Smooth muscle cell of the brain vasculature (primary cell): ENCODE measurements at places on chromosomes 16 and 17.

- DNase-seq: no peak
Measured at GRCh38 chr16:57890752-57891111, 80.2 kb downstream of the CNGB1 start.

- no peak for DNase-seq
Measured at GRCh38 chr17:50194934-50195865, 6.2 kb downstream of the COL1A1 start.

- DNase-seq: peak; percentile 31
Measured at GRCh38 chr17:67289181-67289876, 44.3 kb upstream of the HELZ start.

GRCh38 chr16:68233085-68233834 lies 2.7 kb downstream of the ESRP2 start:
- no peak for DNase-seq

- no peak for DNase-seq
Measured at GRCh38 chr16:54049591-54050458, 236.8 kb downstream of the IRX3 start.

- no peak for DNase-seq
Measured at GRCh38 chr17:33686171-33686570, 393.1 kb upstream of the ASIC2 start.

- no peak for DNase-seq
Measured at GRCh38 chr16:8417145-8417544, 173.2 kb downstream of the TMEM114 start.

- no peak for DNase-seq
Measured at GRCh38 chr17:72392056-72393010, 271.5 kb downstream of the SOX9 start.

DNA sequence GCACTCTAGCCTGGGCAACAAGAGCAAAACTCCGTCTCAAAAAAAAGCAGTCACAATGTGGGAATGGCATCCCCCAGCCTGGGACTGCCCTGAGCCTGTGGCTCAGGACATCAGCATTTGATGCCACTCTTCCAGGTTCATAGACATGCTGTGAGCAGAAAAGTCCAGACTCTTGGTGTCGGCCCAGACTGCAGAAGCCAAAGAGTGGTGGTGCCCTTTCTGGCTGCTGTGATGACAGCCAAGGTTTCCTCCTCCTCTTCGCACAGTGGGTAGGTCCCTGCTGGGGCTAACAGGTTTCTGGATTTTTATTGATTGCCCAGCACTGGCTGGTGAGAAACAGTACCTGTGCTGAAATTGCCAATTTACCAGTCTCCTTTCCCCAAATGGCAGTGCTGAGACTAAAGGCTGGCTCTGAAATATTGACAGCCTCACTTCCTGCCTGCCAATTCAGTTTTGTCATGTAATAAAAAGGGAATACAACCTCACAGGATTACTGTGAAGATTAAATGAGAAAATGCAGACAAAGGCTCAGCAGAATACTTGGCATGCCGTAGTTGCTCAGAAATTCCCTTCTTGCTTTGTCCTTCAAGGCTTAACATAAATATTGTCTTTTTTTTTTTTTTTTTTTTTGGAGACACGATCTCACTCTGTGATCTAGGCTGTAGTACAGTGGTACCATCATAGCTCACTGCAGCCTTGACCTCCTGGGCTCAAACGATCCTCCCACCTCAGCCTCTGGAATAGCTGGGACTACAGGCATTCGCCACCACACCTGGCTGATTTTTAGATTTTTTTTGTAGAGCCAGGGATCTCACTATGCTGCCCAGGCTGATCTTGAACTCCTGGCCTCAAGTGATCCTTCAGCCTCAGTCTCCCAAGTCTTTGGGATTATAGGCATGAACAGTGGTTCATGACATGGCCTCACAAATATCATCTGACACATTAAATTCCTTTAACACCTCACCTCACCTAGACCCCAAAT lies 15.5 kb upstream of the UBE2G1 start:
- DNase-seq: no peak

DNA sequence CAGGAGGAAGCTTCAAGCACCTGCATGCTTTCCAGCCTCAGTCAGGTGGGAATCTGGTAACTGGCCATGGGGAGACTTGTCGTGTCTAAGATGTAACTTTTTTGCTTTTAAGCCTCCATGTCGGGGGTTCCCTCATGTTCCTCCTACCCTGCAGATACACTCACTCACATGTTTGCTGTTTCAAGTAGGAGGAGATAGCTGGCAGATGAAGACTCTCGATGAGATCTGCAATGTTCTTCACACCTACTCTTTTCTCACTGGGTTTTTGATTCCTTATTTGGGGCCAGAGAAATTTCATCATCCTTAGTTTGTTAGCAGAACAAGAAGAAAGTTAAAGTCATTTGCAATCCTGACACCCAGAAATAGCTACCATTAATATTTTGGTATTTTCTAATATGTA lies 24.7 kb downstream of the UTP4 start:
- no peak for DNase-seq

DNA sequence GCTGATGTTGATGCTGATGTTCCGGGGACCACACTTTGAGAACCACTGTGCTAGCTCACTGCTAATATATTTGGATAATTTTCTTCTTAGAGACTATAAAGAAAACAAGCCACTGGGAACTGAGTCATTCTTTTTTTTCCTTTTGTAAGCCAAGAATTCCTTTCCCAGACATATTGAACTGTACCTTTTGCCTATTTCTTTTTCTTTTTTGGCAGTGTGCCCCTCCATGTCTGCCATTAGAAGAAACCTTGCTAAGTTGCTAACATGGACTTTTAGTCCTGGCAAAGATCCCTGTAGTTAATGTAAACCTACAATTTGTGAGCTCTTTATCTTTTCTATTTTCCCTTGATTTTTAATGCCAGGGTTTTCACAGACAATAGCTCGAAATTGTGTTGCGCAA lies 17.3 kb upstream of the ERCC4 start:
- DNase-seq: no peak

DNA sequence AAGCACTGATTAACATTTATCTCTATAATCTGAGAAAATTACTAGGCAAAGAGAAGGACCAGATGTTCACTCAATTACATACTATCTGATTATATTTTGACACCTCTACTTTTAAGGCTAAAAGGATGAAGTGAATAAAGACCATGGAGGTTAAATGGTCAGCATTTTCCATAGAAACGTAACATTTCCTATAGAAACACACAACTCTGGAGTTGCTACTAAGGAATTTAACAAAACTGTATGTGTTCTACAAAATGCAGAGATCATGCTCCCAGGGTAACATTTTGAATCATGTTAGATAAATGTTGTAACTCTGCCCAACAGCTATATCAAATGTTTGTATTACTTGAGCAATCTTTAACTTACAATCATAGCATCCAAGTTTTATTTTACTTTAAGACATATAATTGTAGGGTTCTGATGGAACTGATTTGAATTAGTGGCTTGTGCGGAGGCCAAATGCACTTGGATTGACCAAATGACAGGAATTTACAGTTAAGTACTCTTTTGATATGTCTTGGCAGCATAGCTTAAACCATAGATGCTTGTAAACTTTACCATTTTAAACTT lies 97.7 kb downstream of the RPGRIP1L start:
- no peak for DNase-seq

DNA sequence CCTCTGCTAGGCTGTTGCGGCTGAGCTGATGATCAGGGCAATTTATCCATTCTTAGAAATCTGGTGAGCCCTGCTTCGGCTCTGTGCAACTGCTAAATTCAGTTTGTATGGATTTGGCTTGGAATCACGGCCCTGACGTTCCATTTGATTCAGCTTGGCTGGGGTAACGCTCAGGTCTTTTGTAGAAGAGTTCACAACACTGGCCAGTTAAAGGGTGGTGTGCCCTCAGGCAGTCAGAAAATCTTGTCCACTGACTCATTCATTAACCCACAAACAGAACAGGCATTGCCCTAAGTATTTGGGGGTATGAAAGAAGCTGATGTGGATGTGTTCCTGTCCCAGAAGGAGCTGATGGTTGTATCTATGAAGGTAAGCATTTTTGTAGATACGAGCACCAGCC lies 53.9 kb downstream of the GNAO1 start:
- DNase-seq: no peak

DNA sequence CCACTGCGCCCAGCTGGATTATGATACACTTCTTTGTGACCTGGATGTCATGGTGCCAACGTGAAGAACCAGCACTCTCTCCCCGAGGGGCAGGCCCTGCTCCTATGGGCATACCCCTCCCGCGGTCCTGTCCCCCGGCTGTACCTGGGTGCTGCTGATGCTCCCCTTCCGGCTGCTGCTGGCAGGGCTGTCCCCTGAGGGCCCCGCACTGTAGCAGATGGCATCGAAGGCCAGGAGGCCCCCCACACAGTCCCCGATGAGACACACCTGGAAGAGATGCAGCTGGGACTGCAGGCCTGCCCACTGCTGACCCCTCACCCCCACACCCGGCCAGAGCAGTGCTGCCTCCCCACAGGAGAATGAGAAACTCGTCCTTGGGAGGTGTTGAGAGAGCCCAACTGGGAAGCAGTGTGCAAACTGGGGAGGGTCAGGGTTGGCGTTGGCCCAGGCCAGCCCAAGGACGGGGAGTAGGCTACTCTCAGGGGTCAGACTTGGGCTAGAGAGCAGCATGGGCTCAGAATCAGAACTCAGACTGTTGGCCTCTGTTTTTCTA lies 33.7 kb downstream of the PIMREG start:
- no peak for DNase-seq

- DNase-seq: no peak
Measured at GRCh38 chr17:4598776-4599504, 14.6 kb downstream of the SMTNL2 start.

- DNase-seq: no peak
Measured at GRCh38 chr16:89039756-89040155, 53.9 kb upstream of the ACSF3 start.

- DNase-seq: no peak
Measured at GRCh38 chr17:61532826-61533225, 58.2 kb downstream of the NACA2 start.

DNA sequence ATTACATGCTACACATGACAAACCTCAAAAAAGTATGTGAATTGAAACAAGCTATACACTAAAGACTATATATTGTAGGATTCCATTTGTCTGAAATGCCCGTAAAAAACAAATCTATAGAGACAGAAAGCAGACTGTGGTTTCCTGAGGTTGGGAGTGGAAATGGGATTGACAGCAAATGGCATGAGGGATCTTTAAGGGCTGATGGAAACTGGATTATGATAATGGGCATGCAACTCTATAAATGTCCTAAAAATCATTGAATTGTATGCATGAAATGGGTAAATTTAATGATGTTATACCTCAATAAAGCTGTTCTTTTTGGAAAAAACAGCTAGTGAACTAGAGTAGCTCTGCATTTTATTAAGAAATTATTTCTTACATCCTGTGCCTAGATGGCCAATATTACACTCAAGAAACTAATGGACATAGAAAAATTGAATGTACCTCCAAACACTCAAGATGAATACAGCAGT lies 416 bp upstream of the ANKS4B start:
- no peak for DNase-seq

DNA sequence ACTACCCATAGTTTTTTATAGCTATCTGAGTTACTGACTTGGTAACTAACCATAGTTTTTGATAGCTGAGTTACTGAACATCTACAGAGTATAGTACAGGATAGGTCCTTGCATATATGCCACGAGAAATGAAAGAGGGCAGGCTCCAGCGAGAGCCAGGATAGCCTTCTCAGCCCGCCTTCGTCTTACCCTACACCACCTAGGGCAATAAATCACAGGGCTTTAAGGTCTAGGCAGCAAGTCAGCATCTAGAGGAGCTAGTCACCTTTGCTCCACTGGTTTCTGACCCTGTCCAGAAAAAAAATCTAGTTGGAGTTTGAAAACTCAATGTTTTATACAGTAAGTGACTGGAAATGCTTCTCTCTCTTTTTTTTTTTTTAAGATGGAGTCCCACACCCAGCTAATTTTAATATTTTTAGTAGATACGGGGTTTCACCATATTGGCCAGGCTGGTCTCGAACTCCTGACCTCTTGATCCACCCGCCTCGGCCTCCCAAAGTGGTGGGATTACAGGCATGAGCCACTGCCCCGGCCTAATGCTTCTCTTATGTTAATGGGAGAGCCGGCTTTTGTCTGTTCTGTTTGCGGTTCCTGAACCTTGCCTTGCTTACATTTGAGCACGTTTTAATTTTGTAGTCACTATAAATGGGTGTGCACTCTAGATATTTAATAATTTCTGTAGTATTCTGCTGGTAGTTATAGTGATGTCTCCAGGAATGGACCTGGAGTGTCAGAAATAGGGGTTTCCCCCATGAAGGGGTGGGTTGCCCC lies 2.8 kb downstream of the BFAR start:
- DNase-seq: no peak

GRCh38 chr17:43662413-43663141 lies 855 bp upstream of the MEOX1 start:
- DNase-seq: no peak

DNA sequence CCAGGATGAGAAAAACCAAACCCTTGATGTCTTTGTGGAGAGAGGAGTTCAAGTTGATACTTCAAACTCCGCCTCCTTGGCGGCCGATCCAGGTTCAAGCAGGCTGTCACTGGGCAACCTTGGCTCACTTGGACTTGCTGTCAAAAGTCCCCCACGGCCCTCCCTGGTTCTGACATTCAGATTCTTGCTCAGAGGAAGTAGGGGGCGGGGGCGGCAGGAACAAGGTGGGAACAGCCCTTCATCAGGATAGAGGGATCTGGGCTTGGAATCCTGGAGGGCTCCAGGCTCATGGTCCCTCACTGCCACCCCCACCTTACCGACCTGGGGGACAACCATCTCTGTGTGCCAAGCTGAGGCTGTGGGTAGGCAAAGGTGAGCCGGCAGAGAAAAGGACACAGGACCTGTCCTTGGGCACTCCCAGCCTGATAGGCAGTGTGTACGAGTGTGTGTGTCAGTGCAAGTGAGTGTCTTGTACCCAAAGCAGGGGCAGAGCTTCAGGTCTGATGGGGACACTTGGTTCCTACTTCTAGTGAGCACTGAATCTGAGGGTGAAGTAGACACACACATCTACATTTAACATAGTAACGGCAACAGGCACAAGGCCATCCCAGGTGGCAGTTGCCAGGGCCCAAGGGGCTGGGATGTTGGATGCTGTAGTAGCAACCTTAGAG lies 6.6 kb upstream of the TSPOAP1 start:
- DNase-seq: no peak
